ENCODE measurements at places on chromosomes 4 and X.

- DNase-seq = no peak
These were observed 40.1 kb upstream of the SETD7 start for GRCh38 chr4:139596034-139596683.

DNA sequence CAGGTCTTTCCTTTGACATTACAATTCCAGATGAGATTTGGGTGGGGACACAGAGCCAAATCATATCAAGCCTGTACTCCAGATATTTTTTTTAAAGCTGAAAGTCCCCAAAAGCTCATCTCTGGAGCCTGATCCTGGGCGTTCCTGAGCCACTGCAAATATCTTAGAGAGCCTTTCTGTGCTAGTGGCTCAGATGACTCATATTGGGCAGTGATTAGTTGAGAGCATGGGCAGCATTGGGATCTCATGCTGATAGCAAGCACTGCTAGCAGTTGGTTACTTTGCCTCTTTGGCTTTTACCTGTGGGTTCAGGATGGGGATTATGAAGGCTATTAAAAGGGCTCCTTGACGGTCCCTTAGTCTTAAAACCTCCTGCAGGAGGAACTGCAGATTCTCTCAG, 51.4 kb upstream of the SCRG1 start:
- DNase-seq = no peak

DNA sequence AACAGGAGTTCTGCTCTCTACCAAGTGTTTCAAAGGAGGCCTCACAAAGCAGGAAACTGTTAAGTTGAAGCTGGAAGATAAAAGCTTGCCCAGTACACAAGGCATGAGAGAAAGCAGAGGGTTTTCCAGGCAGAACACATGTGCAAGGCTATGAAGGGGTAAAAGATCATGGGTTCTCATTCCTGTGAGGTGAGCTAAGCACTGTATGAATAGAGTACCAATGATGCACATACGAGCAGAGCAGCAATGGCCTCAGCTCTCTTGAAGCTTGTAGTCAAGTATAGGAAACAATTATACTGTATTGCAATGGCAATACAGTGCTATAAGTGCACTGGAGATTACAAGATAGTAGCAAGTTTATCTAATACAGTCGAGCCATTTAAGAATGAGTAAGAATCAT, 18.0 kb downstream of the TTC29 start:
- DNase-seq = no peak

DNA sequence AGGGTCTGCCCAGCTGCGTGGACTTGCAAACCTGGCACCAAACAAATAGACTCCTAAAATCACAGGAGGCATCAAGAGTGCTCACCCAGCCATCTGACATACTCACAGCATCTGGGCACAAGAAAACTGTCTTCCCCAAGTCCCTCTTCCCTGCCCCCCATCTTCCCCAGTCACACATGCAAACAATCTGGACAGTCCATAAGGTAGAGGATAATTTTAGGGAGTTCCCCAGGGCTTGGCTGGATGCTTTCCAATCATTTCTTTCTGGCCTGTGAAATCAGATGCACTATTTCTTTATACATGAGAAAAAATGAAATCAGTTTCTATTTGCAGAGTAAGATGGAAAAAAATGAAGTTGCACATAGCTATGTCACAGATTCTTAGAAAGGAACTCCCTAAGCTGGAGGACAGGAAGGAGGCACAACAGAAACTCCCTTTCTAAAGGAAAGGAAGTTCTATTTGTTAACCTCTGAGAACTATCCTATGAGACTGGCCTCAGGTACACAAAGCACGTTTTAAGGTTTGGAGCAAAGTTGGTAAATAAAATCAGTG, 342.3 kb downstream of the HNRNPD start:
- DNase-seq = no peak

- DNase-seq = no peak
These were observed 245.5 kb upstream of the FAM47A start for GRCh38 chrX:34377645-34378044.

DNA sequence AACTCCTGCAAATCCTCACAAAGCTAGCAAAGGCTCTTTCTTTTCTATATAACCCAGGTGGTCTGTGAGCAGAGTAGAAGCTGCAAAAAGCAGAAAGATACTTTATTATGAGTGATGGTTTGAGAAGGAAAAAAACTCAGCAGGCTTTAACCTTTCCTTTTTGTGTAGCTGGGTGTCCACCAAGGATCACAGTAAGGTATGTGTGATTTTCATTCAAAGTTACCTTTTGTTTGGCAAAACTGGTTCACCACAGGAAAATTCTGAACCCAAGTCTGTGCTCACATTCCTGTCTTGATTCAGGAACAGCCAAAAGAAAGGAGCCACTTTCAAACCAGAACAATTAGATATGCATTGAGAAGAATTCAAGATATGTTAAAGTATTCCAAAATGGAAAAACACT, 35.7 kb downstream of the FRAS1 start:
- DNase-seq = no peak

- DNase-seq = no peak
These were observed 410 bp downstream of the GNL3L start for GRCh38 chrX:54530357-54530900.

DNA sequence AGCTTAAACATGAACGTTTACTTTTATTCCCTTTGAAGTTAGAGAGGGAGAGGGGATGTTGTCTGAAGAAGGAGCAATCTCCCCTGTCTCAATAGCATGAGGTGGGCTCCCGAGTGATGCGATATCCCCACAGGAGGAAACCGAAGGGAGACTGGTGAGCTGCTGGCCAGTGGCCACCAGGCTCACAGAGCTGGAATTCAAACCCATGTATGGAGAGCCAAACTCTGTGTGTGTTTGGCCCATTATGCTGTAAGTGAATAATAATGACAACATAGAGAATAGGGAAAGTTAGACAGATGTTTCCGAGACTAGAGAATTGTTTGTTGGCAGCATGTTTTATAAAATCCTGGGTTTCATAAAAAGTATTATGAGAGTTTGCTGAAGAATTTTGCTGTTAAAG, 66.1 kb upstream of the CLNK start:
- DNase-seq = no peak

- DNase-seq = no peak
These were observed 2.6 kb upstream of the AMMECR1 start for GRCh38 chrX:110320381-110320987.

GRCh38 chr4:164169591-164169990, 584.3 kb upstream of the SMIM31 start:
- DNase-seq = no peak

DNA sequence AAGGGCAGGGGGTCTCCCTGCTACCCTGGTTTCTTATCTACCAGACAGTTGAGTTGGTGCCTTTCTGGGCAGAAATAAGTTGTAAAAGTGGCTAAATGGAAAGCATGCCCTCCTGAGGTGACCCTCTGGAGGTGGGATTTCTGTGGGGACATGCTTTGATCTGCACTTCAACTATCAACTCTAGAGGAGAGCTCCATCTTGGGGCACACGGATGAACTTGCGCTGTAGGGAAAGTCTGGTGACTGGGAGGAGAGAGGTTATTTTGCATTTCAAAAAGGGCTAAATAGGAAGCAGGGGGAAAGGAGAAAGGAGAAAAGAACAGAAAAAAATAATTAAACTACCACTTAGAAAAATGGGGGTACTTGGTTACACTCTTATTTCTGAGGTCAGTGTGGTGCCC, 12.7 kb upstream of the RHOXF2B start:
- DNase-seq = no peak

DNA sequence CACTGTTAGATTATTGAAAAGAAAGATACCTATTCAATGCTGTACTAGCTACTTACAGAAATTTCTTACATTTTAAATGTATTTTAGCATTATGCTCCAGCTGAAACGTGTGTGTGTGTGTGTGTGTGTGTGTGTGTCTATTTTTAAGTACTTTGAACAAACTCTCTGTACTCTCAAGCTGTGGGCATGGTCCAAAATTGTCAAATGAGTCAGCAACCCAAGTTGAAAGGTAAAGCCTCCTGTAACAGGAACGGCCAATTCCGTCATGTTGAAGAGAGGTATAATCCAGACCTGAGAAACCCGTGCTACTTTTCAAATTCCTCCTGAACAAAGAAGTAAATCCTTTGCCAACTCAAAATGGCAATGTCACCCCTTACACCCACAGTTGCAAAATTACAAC, 20.5 kb downstream of the MAOB start:
- DNase-seq = no peak

- DNase-seq = no peak
These were observed 74.4 kb upstream of the RBMX start for GRCh38 chrX:136954930-136955329.

GRCh38 chr4:2788101-2788500, 4.8 kb upstream of the SH3BP2 start:
- DNase-seq = no peak

GRCh38 chrX:106177106-106177981, 9.2 kb downstream of the PWWP3B start:
- DNase-seq = no peak

DNA sequence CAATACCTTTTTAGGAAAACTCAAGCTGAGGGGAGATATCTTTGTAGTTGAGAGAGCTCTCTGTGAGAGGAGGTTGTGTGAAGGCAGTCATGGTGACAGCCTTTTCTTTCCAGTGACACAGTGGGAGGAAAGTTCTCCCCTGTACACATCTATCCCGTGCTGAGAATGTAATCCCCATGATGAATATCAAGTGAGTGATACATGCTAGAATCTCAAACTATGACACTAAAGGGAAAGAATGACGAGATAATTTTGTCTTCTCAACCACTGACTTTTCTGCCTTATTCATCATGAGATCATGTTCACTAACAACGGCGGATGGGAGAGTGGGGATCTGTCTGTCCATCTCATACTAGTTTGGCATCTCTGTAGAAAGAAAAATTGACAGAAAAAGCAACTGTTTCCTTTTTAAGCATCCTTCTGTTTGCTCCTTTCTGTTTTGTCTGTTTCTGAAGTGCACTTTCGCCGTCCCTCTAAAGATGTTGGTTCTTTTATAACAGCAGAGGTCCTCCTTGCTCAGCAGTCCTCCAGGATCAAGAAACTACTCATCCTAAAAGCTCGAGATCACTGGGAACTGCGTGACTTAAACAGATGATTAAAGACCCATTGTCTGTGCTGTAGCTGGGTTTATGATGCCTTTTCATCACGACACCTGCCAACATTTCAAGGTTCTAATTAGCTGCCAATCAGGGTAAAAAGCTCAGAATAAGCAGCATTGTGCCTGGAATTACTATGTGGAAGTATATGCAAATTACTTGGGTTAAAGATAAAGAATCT, 137.6 kb downstream of the DCK start:
- DNase-seq = no peak

GRCh38 chrX:39609941-39610340, 487.8 kb downstream of the BCOR start:
- DNase-seq = no peak

DNA sequence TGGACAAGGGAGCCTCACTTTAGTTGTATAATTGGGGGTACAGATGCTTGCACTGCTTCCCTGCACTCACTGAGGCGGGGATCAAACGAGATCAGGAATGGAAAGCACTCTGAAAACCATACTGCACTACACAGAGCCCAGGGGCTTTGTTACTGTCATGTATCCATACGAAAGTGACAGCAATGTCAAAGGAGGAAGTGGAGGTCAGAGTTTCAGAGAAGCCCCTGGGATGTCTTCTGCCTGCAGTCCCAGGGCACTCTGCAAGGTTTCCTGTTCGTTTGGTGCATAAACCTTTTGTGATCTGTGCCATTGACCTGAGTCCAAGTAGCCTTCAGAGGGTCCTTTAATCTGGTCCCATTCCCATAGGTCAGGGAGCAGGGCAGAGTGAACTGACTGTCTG, 31.2 kb downstream of the RNF175 start:
- DNase-seq = peak; percentile 48

- DNase-seq = peak; percentile 24
These were observed 31.0 kb downstream of the ALPK1 start for GRCh38 chr4:112327965-112328733.

DNA sequence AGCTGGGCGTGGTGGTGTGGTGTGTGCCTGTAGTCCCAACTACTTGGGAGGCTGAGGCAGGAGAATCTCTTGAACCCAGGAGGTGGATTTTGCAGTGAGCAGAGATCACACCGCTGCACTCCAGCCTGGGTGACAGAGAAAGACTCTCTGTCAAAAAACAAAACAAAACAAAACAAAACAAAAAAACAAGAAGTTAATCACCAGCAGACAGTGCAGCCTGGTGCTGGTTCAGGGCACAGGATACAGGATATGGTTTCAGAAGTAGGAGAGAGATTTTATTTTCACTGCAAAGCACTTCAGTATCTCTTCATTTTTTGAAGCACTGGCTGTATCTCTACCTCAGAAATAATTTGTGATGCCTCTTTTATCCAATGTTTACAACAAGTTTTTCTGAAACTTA, 1222.9 kb upstream of the PRKX start:
- no peak for DNase-seq

GRCh38 chrX:85573801-85574200, 194.3 kb upstream of the POF1B start:
- no peak for DNase-seq

DNA sequence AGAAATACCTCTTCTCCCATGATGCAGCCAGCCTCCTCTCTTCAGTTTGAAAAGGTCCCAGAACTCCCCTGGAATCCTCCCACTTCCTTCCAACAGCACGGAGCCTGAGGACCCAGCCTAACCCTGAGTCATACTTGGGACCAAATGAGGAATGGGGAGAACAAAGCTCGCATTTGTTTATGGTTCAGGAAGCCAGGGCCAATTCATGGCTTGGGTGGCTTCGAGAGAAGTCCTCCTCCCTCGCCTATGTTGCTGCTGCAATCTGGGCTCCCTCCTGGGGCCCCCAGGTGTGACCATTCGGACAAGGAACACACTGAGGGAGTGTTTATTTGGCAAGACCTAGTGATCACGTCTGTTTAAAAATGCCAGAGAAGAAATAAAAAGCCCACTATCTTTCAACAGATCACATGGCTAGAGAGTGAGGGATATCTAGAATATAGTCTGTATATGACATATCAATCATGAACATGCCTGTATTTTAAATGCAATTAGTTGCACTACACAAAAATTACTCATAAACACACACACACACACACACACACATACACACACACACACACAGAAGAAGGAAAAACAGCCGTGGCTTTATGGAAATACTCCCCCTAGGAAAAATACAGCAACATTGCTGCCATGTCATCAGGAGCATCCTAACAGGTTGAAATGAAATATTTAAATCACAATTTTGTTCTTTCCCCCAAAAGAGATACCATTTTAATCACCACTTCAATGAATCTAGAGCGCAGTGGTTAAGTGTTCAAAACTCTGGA, 155.7 kb upstream of the MAP3K15 start:
- DNase-seq = no peak

DNA sequence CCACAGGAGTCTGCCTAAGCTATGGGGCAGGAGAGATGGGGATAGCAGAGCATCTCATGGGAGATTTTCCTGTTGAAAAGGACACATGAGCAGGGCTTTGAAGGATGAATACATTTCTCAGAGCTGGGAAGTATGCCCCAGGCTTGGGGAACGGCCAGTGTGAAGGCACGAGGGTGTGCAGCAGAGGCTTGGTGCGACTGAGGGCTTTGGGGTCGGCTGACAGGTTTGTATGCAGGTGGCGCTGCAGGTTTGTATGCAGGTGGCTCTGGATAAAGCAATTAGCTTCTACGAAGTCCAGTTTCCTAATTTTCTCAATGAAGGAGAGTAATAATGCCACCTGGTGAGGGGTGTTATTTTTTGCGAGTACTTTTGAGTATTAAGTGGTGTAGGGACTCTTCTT, 6.8 kb upstream of the KIAA0232 start:
- DNase-seq = no peak

GRCh38 chrX:46628460-46629371, 55.2 kb downstream of the CHST7 start:
- DNase-seq = no peak
